ENCODE measurements at places on chromosomes 5 and 9. TPM values are rescaled to one million over a fixed set of nuclear protein-coding genes. Genes with fewer than 3 reads are reported as not detected.

DNA sequence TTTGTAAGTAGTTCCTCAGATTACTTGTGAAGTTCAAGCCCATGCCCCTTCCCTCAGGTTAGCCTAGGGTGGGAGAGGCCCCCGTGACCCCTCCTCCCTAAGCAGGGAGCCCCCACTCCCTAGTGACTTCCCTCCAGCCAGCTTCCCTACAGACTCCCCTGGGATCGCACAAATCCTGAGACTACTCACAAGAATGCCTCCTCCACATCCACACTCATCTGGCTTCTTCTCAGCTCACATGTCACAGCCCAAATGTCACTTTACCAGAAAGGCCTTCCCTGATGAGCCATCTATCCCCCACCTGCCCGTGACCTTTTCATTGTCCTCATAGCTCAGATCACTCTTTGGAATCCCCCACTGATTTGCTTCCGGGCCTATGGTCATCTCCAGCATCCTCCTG, 96.7 kb upstream of the ARAP3 start:
- no peaks in the 10 kb centered on the region for H3K4me1 ChIP-seq
- H3K36me3 ChIP-seq, result no peaks in the 10 kb centered on the region
- no peak overlapping the region for H3K27ac ChIP-seq
- peaks cover 3% of the 10 kb centered on the region for H3K27me3 ChIP-seq

DNA sequence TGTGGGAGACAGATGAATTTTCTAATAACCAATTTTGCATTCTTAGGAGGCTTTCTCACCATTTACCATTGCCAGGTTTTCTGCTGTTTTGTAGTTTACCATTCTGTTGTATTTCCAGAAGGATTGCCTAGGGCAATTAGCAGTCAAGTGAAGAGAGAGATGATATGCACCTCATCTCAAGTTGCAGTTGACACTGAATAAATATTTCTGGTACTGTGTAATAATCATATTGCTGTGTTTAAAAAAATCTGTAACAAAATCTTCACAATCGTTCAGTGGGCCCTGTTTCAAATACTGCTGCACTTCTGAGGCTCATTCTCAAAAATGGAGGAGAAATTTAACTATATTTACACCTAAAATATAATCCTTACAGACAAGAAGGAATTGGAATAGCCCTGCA, 706.1 kb upstream of the PTPRD start:
- H3K27ac ChIP-seq, result no peak overlapping the region
- no peaks in the 10 kb centered on the region for H3K36me3 ChIP-seq
- H3K4me1 ChIP-seq, result no peaks in the 10 kb centered on the region

DNA sequence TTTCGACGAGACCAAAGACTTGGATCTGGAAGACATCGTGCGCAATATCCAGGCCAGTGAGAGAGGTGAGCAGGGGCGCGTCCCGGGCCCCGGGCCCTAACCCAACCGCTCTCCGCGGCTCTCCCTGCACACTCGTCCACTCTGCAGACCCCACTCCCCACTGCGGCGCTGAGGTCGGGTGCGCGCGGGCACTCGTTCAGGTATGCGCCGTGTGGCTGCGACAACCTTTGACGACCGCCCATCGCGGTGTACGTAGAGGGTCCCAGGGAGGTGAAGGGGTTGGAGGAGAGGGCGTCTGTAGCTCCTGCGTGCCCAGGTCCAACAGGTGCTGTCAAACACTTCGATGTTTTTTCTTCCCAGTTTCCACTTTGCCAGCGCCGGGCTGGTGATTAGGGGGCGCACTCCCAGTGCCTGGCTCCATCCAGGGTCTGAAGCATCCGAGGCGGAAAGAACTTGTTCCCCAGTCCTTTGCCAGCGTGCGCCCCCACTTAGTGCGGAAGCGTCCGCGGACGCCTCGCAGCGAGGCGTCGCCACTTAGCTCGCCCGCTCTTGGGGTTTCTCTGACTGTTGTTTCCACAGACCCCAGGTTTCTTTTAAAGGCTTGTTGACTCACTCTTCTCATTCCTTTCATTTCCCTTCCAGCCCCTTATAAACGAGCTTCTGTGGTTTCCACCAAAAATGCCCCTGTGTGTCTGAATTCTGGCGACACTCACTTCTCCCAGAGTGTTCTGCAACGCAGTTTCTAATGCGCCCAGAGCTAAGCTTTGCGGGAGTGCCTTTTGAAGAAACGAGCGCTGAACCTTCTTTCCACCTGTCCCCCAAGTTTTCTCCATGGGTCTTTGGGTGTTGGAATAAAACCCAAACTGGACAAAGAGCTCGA, 1.6 kb downstream of the NPR3 start:
- H3K36me3 ChIP-seq, result no peaks in the 10 kb centered on the region
- DNase-seq, result no peak
- H3K27ac ChIP-seq, result no peak overlapping the region
- no peak overlapping the region for H3K4me3 ChIP-seq

GRCh38 chr5:69300537-69301203, 31.9 kb downstream of the CCDC125 start:
- DNase-seq, result no peak
- no peak overlapping the region for H3K4me3 ChIP-seq
- no peaks in the 10 kb centered on the region for H3K4me1 ChIP-seq
- no peak overlapping the region for H3K27ac ChIP-seq
- H3K36me3 ChIP-seq, result no peaks in the 10 kb centered on the region

GRCh38 chr5:108503986-108504385, 122.1 kb upstream of the FBXL17 start:
- H3K27ac ChIP-seq, result no peak overlapping the region
- no peaks in the 10 kb centered on the region for H3K36me3 ChIP-seq
- no peak for DNase-seq
- H3K4me3 ChIP-seq, result no peak overlapping the region
- no peaks in the 10 kb centered on the region for H3K4me1 ChIP-seq
- H3K27me3 ChIP-seq, result no peaks in the 10 kb centered on the region

- H3K4me3 ChIP-seq, result no peak overlapping the region
- peaks cover 15% of the 10 kb centered on the region for H3K36me3 ChIP-seq
- no peak overlapping the region for H3K27ac ChIP-seq
- 0 out of 2 replicates have a peak, but pooled peaks cover 6% of the 10 kb centered on the region for H3K4me1 ChIP-seq
- H3K27me3 ChIP-seq, result no peaks in the 10 kb centered on the region
Observed at GRCh38 chr9:131583836-131584555, 38.7 kb downstream of the PRRT1B start.

GRCh38 chr5:61100437-61100836, 61.8 kb downstream of the SMIM15 start:
- DNase-seq, result no peak
- H3K4me3 ChIP-seq, result no peak overlapping the region
- no peaks in the 10 kb centered on the region for H3K27me3 ChIP-seq
- H3K27ac ChIP-seq, result no peak overlapping the region

DNA sequence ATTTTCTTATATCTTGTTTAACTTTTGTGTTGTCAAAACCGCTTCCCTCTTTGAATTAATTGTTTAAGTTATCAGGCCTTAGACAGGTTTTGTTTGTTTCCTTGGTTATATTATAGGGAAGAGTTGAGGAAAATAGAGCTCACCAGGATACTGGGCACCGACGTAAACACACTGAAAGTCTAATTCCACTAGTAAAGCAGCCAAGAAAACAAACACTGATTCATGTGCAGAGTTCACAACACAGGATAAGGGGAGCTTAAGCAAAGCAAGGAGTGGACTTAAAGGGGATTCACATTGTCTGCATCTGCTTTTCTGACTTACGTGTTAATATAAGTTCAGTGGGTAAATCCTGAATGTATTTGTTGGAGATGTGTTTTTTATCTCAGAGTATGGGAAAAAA, 139.0 kb upstream of the CDH6 start:
- no peak for DNase-seq
- H3K4me3 ChIP-seq, result no peak overlapping the region
- no peak overlapping the region for H3K27ac ChIP-seq
- H3K36me3 ChIP-seq, result no peaks in the 10 kb centered on the region
- H3K27me3 ChIP-seq, result no peaks in the 10 kb centered on the region

DNA sequence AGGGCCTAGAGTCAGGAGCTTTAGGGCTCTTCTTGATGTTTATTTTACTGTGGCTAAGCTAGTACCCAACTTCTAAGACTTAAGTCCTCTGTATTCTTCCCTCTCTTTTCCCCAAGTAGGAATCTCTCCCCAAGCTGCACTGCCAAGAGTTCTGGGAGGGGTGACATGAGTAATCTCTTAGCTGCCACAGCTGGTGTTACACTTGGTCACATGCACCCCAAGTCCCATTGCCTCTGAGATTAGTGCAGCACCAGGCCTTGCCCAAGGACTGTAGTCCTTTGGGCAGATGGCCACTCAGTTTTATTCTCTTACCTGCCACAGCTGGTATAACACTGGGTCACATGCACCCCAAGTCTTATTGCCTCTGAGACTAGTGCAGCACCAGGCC, 114.7 kb upstream of the RIOK2 start:
- no peaks in the 10 kb centered on the region for H3K27me3 ChIP-seq
- no peak overlapping the region for H3K4me3 ChIP-seq
- H3K27ac ChIP-seq, result no peak overlapping the region
- no peak for DNase-seq
- H3K4me1 ChIP-seq, result no peaks in the 10 kb centered on the region

DNA sequence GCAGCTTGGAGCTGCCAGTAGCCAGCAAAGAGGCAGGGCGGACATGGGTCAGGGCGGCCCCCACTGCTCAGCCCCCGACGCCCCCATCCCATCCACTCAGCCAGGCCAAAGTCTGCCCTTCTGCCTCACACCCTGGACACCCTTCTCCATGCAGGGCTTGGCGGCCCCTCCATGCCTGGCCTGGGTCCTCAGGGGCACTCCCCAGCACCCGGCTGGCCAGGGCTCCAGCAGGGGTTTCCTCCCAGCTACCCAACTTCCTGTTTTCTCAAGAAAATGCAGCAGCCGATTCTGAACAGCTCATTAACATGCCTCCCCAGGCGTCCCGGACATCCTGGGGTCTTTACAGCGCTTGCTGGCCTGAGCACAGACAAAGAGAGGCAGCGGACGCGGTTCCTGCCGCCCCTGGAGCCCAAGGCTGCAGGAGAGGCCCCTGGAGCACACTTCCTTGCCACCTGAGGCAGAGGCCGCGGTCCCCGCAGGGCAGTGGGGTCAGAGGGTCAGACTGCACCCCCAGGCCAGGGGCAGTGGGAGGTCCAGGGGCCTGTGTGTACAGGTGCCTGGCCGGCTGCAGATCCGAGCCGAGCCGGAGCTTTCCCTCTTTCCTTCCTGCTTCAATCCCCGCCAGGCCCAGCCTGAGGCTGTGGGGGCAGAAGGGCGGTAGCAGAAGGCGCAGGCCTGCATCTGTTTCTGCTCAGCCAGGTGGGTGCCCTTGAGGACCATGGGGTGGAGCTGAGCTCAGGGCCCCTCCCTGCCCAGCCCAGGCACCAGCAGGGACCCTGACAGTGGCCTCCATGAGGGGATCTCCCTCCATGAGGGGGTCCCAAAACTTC, 18.7 kb upstream of the NRARP start:
- H3K4me1 ChIP-seq, result 0 out of 2 replicates have a peak, but pooled peaks cover 5% of the 10 kb centered on the region
- no peak overlapping the region for H3K27ac ChIP-seq
- peaks cover 13% of the 10 kb centered on the region for H3K27me3 ChIP-seq
- DNase-seq, result no peak

GRCh38 chr5:170278611-170279458, 18.7 kb downstream of the LCP2 start:
- H3K4me3 ChIP-seq, result no peak overlapping the region
- no peak overlapping the region for H3K27ac ChIP-seq
- DNase-seq, result no peak
- H3K36me3 ChIP-seq, result no peaks in the 10 kb centered on the region
- H3K27me3 ChIP-seq, result 0 out of 2 replicates have a peak, but pooled peaks cover 1% of the 10 kb centered on the region
- no peaks in the 10 kb centered on the region for H3K4me1 ChIP-seq

- H3K27ac ChIP-seq, result no peak overlapping the region
- H3K27me3 ChIP-seq, result peaks cover 32% of the 10 kb centered on the region
- no peaks in the 10 kb centered on the region for H3K36me3 ChIP-seq
- peak; percentile 48 for DNase-seq
- no peak overlapping the region for H3K4me3 ChIP-seq
- H3K4me1 ChIP-seq, result peaks cover 52% of the 10 kb centered on the region
Observed at GRCh38 chr9:125409637-125410521, 148.3 kb downstream of the GAPVD1 start.

DNA sequence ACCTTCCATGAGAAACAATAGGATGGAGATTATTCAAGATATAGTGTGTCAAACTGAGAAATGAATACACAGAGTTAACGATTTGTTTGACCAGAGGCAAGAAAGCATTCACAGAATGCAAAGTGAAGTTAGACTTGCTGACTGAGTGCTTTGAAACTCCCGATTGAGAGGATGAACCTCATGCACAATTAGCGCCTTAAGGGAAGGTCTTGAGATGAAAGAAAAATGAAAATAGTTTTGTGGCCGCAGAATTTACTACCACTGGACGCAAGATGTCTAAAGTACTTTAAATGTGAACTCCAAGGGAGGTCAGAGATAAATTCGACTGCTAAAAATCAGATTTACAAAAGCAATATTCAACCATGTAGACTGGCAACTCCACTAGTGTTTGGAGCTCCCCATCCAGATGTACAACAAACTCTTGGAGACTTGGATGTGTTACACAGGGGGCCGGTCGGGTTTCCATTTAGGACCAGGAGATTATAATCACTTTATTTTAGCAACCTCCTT, 707 bp upstream of the RIMOC1 start:
- H3K27me3 ChIP-seq, result no peaks in the 10 kb centered on the region
- no peak for DNase-seq
- peak overlapping the region; percentile 58 for H3K27ac ChIP-seq
- H3K4me1 ChIP-seq, result peaks cover 31% of the 10 kb centered on the region
- H3K36me3 ChIP-seq, result 0 out of 2 replicates have a peak, but pooled peaks cover under 1% of the 10 kb centered on the region

- no peak overlapping the region for H3K27ac ChIP-seq
- H3K27me3 ChIP-seq, result no peaks in the 10 kb centered on the region
- no peak for DNase-seq
- H3K36me3 ChIP-seq, result no peaks in the 10 kb centered on the region
- H3K4me3 ChIP-seq, result no peak overlapping the region
Observed at GRCh38 chr5:156241266-156241665, 85.7 kb upstream of the SGCD start.

DNA sequence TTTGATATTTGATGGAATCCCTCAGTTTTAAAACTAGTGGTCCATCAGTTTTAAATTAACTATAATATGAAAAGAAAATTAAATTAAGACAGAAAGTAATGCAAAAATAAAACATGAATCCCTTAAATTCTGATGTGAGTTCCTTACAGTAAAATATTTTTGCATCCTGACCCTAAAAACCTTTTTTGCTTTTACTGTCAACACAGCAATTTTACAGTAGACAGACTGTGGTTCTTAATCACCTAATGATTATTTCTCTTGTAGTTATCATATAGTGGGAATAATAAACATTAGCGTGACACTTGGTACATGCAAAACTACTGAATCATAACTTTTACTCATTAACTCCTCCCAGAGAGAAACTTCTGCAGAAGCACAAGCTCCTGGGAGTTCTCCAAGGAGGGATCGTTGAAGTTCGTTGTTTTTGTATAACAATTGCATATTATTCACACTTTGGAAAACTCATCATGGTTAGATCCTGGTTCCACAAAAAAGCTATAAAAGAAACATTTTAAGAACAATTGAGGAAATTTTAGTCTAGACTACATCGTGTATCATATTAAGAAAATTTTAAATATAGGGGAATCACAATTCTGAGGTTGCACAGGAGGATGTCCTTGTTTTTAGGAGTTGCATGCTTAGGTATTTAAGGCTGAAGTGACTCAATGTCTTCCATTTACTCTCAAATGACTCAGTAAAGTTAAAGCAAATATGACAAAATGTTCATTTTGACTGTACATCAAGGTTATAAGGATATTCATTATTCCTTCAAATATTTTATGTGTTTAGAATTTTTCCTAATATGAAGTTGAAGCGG, 88.2 kb upstream of the NIPAL4 start:
- no peaks in the 10 kb centered on the region for H3K27me3 ChIP-seq
- H3K4me3 ChIP-seq, result no peak overlapping the region
- 0 out of 3 replicates have a peak, but pooled peaks cover 3% of the 10 kb centered on the region for H3K36me3 ChIP-seq
- no peak for DNase-seq
- H3K27ac ChIP-seq, result no peak overlapping the region

GRCh38 chr5:73654171-73654811, 28.3 kb downstream of the ARHGEF28 start:
- peak; percentile 47 for DNase-seq
- no peaks in the 10 kb centered on the region for H3K36me3 ChIP-seq
- H3K4me1 ChIP-seq, result peaks cover 60% of the 10 kb centered on the region
- no peaks in the 10 kb centered on the region for H3K27me3 ChIP-seq

SHISAL2B gene
- polyA plus RNA-seq, result not detected

GPR151 gene
- not detected for polyA plus RNA-seq

DNM1 gene
- polyA plus RNA-seq, result 0.58 TPM

OGN gene
- not detected for polyA plus RNA-seq

Data from HepG2 (cell line).